ELF-1 (cell line): ENCODE measurements at places on chromosomes 16 and 17.

- DNase-seq: no peak
Observed at GRCh38 chr16:1527836-1528811, 5.3 kb upstream of the TMEM204 start.

DNA sequence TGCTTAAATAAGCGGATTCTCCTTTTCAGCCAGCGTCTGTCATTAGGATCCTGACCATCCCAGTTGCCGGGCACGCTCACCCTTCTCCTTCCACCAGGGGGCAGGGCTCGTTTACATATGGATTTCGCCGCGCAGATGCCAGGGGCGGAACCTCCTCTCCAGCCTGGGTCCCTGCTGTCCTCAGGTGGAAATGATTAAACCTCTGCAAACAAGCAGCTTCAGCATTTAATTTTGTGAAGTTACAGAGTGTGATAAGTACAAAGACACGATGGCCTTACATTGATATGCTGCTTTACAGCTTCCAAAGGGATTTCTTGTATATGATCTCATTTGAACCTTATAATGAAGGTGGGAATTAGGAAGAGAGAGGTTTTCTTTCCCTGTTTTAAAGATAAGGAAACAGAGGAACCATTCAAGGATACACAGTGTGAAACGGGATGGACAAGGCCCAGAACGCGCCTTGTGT, 3.9 kb upstream of the KRT28 start:
- peak; percentile 80 for DNase-seq

DNA sequence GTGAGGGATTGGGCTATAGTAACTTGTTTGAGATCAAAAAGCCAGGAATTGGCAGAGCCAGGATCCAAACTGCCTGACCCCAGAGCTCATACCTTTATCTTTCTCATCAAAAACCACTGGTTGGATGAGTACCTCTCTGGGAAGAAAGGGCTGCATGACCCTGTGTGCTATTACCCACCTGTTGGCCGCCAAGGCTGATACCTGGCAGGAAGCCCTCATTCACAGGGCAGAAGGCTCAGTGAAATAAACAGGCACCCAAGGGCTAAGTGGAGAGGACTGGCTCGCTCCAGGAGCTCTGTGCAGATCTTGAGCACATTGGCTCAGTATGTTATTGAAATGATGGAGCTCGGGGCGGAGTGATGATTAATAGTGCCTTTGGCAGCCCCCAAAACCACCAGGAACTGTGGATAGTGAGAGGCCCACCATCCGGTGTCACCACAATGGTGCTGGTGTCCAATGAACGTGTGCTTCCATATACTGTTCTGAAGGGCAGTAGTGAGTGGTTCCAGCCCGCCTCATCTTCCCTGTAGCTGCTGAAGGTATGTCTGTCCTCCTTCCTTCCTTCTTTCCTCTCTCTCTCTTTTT, 197.6 kb downstream of the MSI2 start:
- no peak for DNase-seq

DNA sequence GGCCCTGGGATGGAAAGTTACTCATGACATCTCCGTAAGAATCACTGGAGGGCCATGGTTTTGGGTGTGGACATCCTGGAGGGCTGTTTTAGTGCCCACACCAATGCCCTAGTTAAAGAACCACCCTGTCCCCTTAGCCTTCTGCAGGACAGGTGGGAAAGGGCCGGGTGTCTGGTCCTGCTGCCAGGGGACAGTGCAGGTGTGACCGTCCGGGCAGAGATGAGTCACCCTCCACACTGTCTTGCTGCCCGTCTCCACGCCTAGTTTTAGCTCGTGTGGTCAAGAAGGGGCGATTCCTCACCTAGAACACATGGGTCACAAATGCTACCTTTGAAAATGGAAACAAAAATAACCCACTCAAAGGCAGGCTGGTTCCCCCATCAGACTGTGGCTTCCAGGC, 17.0 kb downstream of the CEP295NL start:
- DNase-seq: no peak

DNA sequence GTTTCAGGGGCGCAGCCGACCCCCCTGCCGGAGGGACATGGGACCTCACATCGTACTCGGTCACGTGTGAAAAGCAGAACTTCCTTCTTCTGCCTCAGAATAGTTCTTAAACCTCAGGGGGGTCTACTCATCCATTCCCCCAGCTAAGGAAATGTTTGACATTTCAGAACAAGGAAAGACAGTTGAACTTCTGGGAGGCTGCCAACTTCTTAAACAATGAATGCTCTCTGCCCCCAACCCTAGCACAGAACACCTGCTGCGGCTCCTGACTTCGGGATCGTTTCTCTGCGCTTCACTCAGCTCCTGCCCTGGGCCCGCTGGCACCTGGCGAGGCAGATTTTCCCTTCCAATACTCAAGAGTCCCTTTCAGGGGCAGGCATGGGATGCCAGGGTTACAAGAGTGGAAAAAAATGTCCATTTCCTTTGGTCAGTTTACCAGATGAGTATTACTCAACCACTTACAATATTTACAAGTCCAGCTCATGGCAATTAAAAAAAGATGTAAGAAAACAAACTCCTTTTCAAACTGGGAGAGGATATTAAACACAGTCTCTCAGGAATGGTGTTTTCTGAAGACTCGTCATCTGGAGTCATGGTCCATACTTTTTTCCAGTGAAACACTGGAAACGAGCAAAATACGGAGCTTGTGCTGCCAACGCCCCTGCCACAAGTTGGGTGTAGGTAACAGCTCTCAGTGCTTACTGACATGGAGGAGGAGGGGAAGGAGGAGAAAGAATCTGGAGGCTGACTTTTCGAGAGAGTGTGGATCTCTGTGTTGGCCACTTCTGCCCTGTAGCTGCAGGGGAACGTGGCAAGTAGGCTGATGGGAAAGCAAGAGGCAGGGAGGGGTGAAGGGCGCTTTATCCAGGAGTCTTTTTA, 235.7 kb downstream of the NTN1 start:
- no peak for DNase-seq

GRCh38 chr17:46002311-46002972, 3.4 kb downstream of the STH start:
- DNase-seq: peak; percentile 94

GRCh38 chr16:28149011-28149888, 62.5 kb downstream of the XPO6 start:
- DNase-seq: no peak

DNA sequence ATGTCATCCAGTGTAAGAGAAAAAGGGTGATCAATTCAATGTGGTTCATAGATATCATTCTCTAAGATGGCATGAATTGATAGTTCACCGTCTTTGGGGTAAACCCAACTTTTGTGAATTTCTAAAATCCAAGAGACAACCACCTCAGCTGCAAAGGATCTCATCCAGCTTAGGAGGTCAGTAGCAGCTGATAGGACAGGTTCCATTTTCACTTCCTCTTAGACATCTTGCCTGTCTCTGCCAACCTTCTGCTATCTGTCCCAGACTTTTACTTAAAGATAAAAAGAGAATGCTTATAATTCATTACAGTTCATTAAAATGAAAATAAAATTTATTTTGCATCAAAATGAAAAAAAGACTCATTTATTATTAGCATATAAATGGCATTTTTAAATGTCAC, 468.2 kb downstream of the XYLT1 start:
- DNase-seq: no peak

DNA sequence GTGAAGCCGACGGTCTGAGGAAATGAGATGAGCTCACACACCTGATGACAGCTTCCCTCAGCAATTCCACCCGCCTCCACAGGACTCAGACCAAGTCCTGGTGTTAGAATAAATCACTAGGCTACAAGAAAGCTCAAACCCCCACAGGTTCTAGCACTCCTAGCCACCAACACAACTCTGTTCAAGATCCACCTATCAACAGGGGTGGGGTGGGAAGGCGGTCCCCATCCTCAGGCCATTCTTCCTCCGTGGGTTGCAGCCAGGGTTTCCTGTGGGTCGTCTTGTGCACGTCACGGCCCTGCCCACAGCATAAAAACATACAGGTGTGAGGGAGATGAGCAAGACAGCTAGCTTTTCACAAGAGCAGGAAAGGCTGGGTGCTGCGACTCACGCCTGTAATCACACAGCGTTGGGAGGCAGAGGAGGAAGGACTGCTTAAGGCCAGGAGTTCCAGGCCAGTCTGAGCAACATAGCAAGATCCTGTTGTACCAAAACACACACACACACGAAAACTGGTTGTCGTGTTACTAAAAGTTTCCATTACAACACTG, 81.1 kb downstream of the ANKRD11 start:
- DNase-seq: no peak

DNA sequence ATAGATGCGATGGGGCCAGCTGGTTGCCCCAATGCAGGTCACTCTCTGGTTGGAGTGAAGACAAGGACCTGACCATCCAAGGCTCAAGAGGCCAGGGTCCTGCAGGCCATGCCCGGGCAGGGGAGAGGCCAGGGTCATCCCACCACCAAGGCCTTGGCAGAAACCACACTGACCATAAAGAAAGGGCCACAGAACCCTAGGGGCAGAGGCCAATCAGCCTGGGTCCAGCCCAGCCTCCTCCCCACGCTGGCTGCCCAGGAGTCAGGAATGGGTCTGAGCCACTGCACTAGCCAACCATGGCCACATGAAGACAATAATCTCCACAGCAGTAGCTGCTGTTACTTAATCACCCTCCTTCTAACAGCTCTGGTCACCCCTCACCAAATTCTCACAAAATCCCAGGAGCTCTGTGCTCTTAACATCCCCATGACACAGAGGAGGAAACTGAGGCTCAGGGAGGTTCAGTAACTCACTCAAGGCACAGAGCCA, 10.2 kb upstream of the BCAR1 start:
- no peak for DNase-seq

DNA sequence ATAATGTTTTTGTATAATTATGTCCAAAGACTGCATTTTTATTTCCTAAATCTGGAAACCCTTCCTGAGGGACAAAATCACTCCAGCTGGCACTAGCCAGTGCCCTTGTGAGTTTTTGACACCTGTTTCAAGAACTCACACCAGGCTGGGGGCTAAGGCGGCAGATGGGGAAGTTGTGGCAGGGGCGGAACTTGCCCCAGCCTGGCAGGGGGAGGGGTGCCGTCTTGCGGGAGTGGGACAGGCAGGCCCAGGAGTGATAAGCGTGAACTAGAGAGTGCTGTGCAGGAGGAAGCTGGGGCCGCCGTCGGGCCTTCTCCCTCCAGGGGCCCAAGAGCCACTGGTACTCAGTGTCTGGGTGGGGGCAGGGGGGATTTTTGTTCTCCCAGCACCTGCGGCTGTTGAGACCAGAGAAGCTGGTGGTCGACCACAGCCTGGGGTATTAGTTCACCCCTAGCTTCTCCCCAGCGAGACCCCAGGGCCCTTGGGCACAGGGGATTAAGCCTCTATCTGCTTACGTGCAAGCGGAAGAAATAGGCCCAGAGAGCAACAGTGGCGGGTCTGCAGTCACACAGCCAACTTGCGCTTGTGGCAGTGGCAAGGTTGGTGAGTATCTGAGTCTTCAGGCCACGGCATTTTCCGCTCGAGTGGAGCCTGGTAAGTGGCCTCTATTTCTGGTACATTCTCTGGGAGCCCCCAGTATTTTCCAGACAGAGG, 40.2 kb upstream of the PLCG2 start:
- no peak for DNase-seq

- no peak for DNase-seq
Observed at GRCh38 chr16:4962716-4963115, 4.6 kb downstream of the SEC14L5 start.

DNA sequence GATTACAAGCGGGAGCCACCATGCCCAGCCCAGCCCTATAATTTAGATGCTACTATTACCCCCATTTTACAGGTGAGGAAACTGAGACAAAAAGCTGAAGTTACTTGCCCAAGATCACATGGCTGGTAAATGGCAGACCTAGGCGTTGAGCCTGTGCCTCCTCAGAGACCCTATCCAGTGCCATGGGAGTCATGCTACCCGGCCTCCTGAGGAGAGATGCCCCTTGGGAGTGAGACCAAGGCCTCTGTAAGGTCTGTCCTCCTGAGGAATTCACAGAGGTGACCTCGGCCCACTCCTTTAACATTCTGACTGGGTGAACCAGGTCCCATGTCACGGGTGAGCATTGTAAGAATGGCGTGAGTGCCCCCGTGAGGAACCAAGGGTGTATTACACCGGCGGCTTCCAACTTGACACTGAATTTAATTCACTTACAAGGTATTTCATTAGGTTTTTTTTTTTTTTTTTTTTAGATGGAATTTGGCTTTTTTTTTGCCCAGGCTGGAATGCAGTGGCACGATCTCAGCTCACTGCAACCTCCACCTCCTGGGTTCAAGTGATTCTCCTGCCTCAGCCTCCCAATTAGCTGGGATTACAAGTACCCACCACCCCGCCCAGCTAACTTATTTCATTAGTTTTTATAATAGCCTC, 95.7 kb downstream of the ABCC6 start:
- DNase-seq: peak; percentile 86

DNA sequence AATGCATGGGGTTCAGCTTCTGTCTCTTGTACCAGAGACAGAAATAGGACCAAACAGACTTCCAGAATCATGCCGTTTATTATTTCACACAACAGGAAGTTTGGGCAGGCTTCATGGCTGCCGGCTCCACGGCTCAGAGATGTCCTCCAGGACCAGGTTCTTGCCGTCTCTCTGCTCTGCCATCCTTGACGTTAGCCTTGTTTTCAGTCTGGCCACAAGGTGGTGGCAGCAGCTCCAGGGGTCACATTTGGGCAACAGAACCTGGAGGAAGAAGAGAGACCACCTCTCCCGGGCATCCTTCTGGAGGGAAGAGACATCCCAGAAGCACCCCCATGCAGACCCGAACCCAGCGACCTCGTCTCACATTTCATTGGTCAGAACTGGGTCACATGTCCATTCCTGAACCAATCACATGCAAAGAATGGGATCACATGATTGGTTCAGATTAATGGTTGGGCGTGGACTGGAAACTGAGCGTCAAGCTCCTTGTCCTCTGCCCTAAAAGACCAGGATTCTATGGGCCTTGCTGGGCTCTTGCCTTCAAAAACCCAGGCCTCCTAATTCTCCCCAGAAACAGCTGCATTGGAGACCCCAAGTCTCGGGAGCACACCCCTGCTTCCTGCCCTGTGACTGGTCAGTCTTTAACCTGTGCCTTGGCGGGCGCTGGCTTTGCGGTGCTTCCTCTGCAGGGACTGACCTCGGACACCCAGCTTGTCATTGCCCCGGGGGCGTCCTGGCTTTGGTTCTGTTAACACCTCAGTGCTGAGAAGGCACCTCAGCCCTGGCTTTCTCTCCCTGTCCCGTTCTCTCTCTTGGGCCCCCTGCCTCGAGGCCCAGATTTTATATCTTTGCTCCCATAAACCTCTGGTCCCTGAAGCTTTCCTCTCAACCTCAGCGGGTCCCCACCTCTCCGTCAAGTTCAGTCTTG, 63.3 kb downstream of the IRF8 start:
- peak; percentile 17 for DNase-seq

- DNase-seq: no peak
Observed at GRCh38 chr16:49491106-49491670, 117.6 kb downstream of the C16orf78 start.

- DNase-seq: peak; percentile 81
Observed at GRCh38 chr17:1203111-1203966, 23.6 kb upstream of the ABR start.

GRCh38 chr17:77466140-77466539, 325.4 kb downstream of the SEC14L1 start:
- DNase-seq: peak; percentile 94
